ENCODE measurements at places on chromosomes 5 and 9.
A peak's percentile ranks its signal among the peaks of the same experiment; 100 is the strongest.

DNA sequence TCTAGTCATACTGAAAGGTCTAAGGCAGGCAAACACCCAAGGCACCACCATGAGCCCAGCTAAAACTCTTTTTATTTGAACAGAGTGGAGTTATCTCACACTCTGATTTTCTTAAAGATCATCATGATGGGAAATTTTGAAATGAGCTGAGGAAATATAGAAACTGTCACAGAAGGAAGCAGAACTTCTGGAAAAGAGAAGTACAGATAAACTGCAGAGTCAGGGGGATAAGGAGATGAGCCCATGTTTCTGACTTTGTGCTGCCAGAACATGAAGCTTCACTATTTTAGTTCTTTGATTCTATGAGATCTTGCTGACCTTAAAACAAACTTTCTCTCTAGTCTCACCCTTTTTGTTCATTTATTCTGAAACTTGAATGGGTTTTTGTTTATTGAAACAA lies 406.5 kb upstream of the EDIL3 start:
- H3K27me3 ChIP-seq = no peaks in the 10 kb centered on the region
- DNase-seq = no peak
- no peaks in the 10 kb centered on the region for H3K36me3 ChIP-seq
- no peak overlapping the region for H3K27ac ChIP-seq

- no peaks in the 10 kb centered on the region for H3K4me1 ChIP-seq
- no peaks in the 10 kb centered on the region for H3K27me3 ChIP-seq
- DNase-seq = no peak
- no peak overlapping the region for H3K4me3 ChIP-seq
- no peak overlapping the region for H3K27ac ChIP-seq
Observed at GRCh38 chr5:59487772-59488729, 405.5 kb downstream of the PDE4D start.

- H3K36me3 ChIP-seq = no peaks in the 10 kb centered on the region
- DNase-seq = no peak
- H3K4me1 ChIP-seq = no peaks in the 10 kb centered on the region
- no peak overlapping the region for H3K27ac ChIP-seq
Observed at GRCh38 chr5:159342840-159343239, 12.6 kb upstream of the IL12B start.

- H3K4me1 ChIP-seq = peaks cover 9% of the 10 kb centered on the region
- peak; percentile 85 for DNase-seq
- H3K27me3 ChIP-seq = no peaks in the 10 kb centered on the region
- peak overlapping the region; percentile 75 for H3K27ac ChIP-seq
Observed at GRCh38 chr9:89606624-89607311, 2.0 kb downstream of the GADD45G start.

DNA sequence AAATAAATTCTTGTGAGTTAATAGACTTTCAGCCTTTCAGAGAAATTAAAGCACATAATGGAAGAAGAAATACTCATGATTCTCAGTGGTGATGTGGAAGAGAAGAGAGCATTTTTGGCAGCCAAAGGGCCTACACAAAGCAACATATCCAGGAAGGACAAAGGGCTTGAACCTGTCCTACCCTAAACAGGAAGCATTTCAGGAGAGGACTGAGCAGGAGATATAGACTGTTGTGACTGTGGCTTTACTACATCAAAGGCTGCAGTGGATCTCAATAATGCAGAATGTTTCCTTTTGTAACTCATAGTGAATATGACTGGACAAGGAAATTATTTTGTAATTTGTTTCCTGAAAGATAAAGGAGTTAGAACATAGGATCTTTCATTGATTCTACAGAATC lies 1.3 kb upstream of the PARP8 start:
- H3K4me1 ChIP-seq = peaks cover 10% of the 10 kb centered on the region
- peaks cover 8% of the 10 kb centered on the region for H3K27me3 ChIP-seq
- no peak for DNase-seq
- H3K27ac ChIP-seq = no peak overlapping the region

DNA sequence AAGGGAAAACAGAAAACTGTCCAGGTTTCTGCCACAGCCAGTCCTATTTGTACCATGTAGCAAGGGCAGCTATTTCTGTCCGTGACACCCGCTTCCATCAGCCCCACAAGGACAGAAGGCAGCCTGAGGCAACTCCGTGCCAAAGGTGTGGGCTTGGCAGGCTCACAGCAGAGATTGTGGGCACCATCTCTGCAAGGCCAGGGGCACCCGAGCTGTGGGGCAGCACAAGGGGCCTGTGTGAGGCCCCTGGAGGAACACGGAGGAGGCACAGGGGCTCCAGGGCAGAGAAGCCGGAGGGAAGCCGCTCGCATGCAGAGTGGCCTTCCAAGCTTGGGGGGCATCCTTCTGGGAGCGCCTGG lies 43.5 kb downstream of the COL23A1 start:
- H3K4me1 ChIP-seq = no peaks in the 10 kb centered on the region
- H3K4me3 ChIP-seq = no peak overlapping the region
- no peaks in the 10 kb centered on the region for H3K36me3 ChIP-seq
- H3K27ac ChIP-seq = no peak overlapping the region
- no peaks in the 10 kb centered on the region for H3K27me3 ChIP-seq

DNA sequence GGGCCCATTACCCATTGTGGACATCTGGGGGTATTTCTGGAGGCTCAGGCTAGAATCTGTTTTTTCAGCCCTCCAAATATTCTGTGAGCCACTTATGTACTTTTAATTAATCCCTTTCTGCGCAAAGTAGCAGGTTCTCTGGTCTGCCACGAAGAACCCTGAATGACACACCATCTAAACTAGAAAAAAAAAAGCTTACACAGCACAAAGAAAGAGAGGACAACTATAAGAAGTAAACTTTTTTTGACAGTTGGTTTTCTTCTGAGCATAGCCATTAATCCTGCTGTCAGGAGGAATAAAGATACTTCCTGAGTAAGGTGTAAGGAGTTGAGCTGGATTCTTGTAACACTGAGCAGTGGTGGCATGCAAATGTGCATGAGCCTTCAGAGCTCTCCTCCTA lies 327.5 kb downstream of the TMEM232 start:
- H3K4me3 ChIP-seq = no peak overlapping the region
- no peak overlapping the region for H3K27ac ChIP-seq
- no peak for DNase-seq
- H3K4me1 ChIP-seq = peaks cover 3% of the 10 kb centered on the region
- no peaks in the 10 kb centered on the region for H3K36me3 ChIP-seq

GRCh38 chr5:156759156-156759555 lies 90.9 kb upstream of the PPP1R2B start:
- no peaks in the 10 kb centered on the region for H3K27me3 ChIP-seq
- H3K36me3 ChIP-seq = no peaks in the 10 kb centered on the region
- DNase-seq = no peak
- no peak overlapping the region for H3K27ac ChIP-seq
- no peak overlapping the region for H3K4me3 ChIP-seq
- no peaks in the 10 kb centered on the region for H3K4me1 ChIP-seq

GRCh38 chr5:99815-100214 lies 7.8 kb downstream of the PLEKHG4B start:
- H3K27me3 ChIP-seq = peaks cover 74% of the 10 kb centered on the region
- H3K27ac ChIP-seq = no peak overlapping the region
- H3K36me3 ChIP-seq = no peaks in the 10 kb centered on the region
- H3K4me1 ChIP-seq = no peaks in the 10 kb centered on the region
- no peak overlapping the region for H3K4me3 ChIP-seq
- DNase-seq = no peak

DNA sequence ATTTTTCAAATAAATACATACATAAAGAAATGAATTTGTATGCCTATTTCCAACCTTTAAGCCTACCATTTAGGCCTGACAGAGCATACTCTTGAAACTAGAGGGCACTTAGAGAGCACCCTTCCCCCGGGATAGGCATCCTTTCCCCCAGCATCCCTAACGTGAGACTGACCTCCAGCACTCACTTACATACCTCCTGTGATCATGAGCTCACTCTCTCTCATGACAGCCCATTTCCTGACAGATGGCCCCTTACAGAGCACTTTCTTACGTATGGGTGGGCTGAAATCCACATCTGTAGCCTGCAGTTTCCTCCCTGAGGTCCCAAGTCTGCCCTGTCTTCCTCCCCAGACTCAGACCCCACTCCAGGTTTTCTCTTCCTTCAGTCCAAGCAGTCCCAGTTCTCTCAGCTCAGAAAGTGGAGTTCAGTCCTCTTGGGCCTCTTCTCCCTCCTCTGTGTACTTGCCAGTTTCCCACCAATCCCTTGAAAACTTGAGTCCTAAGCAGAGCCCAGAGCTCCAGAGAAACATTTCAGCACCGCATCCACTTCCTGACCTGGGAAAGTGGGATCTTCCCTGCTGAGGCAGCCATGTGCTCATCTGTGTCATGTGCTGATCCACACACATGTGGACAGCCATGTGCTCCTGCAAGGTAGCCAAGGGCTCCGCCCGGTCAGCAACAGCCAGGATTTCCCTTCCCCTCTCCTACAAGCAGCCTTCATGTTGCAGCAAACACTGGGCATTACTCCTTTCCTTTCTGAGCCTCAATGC lies 2.2 kb upstream of the CDX1 start:
- peaks cover 52% of the 10 kb centered on the region for H3K27me3 ChIP-seq
- H3K4me1 ChIP-seq = no peaks in the 10 kb centered on the region
- no peaks in the 10 kb centered on the region for H3K36me3 ChIP-seq
- H3K27ac ChIP-seq = no peak overlapping the region
- H3K4me3 ChIP-seq = no peak overlapping the region

DNA sequence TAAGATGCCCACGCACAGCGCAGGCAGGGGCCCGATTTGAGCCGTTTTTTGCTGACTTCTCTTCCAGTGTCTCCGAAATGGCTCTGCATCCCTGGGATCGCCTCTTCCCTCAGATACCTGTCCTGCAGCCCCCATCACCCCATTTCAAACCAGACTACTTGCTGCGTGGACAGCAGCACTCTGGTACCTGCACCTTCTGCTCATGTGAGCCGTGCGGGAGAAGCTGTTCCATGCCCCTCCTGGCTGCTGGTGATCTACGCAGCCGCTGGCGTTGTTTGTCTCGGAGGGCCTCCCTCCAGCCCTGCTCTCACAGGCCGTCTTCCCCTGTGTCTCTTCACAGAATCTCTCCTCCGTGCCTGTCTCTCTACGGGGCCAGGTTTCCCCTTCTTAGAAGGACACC lies 13.4 kb downstream of the CEP72 start:
- H3K27ac ChIP-seq = no peak overlapping the region
- H3K4me3 ChIP-seq = no peak overlapping the region
- no peaks in the 10 kb centered on the region for H3K4me1 ChIP-seq
- H3K27me3 ChIP-seq = no peaks in the 10 kb centered on the region
- DNase-seq = no peak

- H3K36me3 ChIP-seq = no peaks in the 10 kb centered on the region
- no peak overlapping the region for H3K4me3 ChIP-seq
- DNase-seq = no peak
- no peaks in the 10 kb centered on the region for H3K4me1 ChIP-seq
- no peaks in the 10 kb centered on the region for H3K27me3 ChIP-seq
- H3K27ac ChIP-seq = no peak overlapping the region
Observed at GRCh38 chr9:2663461-2664173, 42.0 kb downstream of the VLDLR start.

DNA sequence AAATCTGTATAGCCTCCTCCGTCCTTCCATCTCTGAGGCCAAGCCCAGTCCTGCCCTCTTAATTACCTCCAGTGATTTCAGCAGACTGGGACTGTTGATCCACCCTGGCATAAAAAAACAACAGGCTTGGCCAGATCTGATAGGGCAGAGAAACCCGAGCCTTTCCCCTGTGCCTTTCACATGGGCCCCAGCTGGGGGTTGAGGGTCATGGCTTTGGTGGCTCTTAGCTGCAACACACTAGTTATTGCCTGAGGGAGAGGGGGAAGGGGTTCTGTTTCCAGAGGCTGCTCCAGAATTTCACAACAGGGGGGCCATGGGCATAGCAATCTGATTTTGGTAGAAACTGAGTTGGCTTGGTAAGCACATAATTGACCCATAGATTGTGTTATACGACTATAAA lies 21.2 kb upstream of the PANK3 start:
- H3K36me3 ChIP-seq = no peaks in the 10 kb centered on the region
- peaks cover 7% of the 10 kb centered on the region for H3K27me3 ChIP-seq
- DNase-seq = peak; percentile 78
- no peaks in the 10 kb centered on the region for H3K4me1 ChIP-seq
- no peak overlapping the region for H3K4me3 ChIP-seq
- H3K27ac ChIP-seq = no peak overlapping the region

GRCh38 chr9:124766326-124766725 lies 4.8 kb downstream of the NR6A1 start:
- no peaks in the 10 kb centered on the region for H3K27me3 ChIP-seq
- H3K36me3 ChIP-seq = no peaks in the 10 kb centered on the region
- peak overlapping the region; percentile 67 for H3K4me3 ChIP-seq
- H3K4me1 ChIP-seq = peaks cover 31% of the 10 kb centered on the region
- no peak overlapping the region for H3K27ac ChIP-seq

- H3K4me3 ChIP-seq = no peak overlapping the region
- H3K4me1 ChIP-seq = no peaks in the 10 kb centered on the region
- no peak overlapping the region for H3K27ac ChIP-seq
- H3K36me3 ChIP-seq = peaks cover 4% of the 10 kb centered on the region
- no peak for DNase-seq
- H3K27me3 ChIP-seq = no peaks in the 10 kb centered on the region
Observed at GRCh38 chr5:32309761-32310160, 3.0 kb downstream of the MTMR12 start.

GRCh38 chr5:65797481-65797880 lies 75.5 kb downstream of the NLN start:
- H3K27ac ChIP-seq = no peak overlapping the region
- H3K4me1 ChIP-seq = peaks cover 14% of the 10 kb centered on the region
- H3K4me3 ChIP-seq = no peak overlapping the region
- no peak for DNase-seq
- H3K27me3 ChIP-seq = no peaks in the 10 kb centered on the region

- no peak for DNase-seq
- no peak overlapping the region for H3K27ac ChIP-seq
- H3K36me3 ChIP-seq = no peaks in the 10 kb centered on the region
- peaks cover 26% of the 10 kb centered on the region for H3K4me1 ChIP-seq
Observed at GRCh38 chr9:99438596-99438995, 216.5 kb downstream of the SEC61B start.

GRCh38 chr5:140399979-140400729 lies 1.5 kb upstream of the ANKHD1 start:
- no peaks in the 10 kb centered on the region for H3K36me3 ChIP-seq
- peak; percentile 52 for DNase-seq
- no peaks in the 10 kb centered on the region for H3K4me1 ChIP-seq
- H3K27me3 ChIP-seq = no peaks in the 10 kb centered on the region

GRCh38 chr5:127011153-127011552 lies 19.2 kb downstream of the MARCHF3 start:
- H3K4me3 ChIP-seq = no peak overlapping the region
- no peak for DNase-seq
- no peak overlapping the region for H3K27ac ChIP-seq
- no peaks in the 10 kb centered on the region for H3K27me3 ChIP-seq
- no peaks in the 10 kb centered on the region for H3K4me1 ChIP-seq
- no peaks in the 10 kb centered on the region for H3K36me3 ChIP-seq

GRCh38 chr5:94778299-94778698 lies 159.8 kb downstream of the SLF1 start:
- H3K4me1 ChIP-seq = peaks cover 6% of the 10 kb centered on the region
- DNase-seq = no peak
- H3K27ac ChIP-seq = no peak overlapping the region
- H3K4me3 ChIP-seq = no peak overlapping the region
- no peaks in the 10 kb centered on the region for H3K36me3 ChIP-seq

GRCh38 chr9:129635099-129636065 lies 6.6 kb downstream of the ASB6 start:
- no peak for DNase-seq
- H3K27me3 ChIP-seq = no peaks in the 10 kb centered on the region
- H3K36me3 ChIP-seq = peaks cover 57% of the 10 kb centered on the region
- H3K4me1 ChIP-seq = no peaks in the 10 kb centered on the region
- H3K27ac ChIP-seq = no peak overlapping the region
